ENCODE measurements at places on chromosomes 1 and 21.

- DNase-seq: no peak
Measured at GRCh38 chr1:1264868-1265272, 8.8 kb downstream of the UBE2J2 start.

- DNase-seq: no peak
Measured at GRCh38 chr1:8312235-8313218, 5.4 kb upstream of the SLC45A1 start.

GRCh38 chr1:204758601-204759000 is 73.1 kb upstream of the LRRN2 start:
- DNase-seq: no peak

DNA sequence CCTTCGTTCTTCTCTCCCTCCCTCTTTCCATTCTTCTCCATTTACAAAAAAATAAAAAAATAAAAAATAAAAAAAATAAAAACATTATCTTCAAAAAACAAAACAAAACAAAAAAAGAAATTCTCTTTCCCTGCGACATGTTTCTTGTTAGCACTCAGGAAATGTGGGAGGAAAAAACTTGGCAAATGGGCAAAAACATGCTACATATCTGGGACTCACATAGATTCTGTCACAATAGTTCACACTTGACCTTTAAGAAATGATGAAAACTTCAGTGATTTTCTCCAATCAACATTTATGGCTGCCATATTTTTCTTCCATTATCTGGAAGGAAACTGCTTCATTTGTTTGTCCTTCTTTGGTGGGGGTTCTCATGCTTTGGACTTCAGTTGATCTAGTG is 109.3 kb downstream of the PRKAB2 start:
- no peak for DNase-seq

DNA sequence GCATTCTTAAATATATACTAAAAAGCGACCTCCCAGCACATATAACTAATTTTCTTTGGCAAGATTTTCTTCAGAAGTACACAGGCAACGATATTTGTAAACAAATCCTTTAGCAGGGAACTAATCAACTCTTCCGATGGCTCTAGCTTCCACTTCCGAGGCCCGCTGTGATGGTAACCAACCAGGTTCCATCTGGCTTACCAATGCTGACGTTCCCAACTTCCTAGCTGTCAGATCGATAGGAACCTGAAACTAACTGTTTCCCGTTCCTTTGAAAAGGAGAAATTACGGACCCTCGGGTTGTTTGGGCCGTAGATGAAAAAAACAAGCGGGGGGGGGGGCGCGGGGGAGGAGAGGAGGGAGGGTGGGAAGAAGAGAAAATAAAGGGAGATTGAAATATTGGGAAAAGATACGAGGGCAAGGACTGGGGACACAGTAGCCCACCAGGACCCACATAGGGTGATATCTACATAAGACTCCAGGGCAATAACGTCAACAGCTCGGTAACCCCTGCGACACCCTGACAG is 513 bp downstream of the GTF2B start:
- DNase-seq: peak; percentile 30

- DNase-seq: no peak
Measured at GRCh38 chr1:22932803-22933470, 39.7 kb downstream of the LACTBL1 start.

GRCh38 chr1:201114245-201115131 is 2.3 kb upstream of the CACNA1S start:
- DNase-seq: peak; percentile 97

- no peak for DNase-seq
Measured at GRCh38 chr1:165843304-165843703, 15.9 kb downstream of the UCK2 start.

- peak; percentile 55 for DNase-seq
Measured at GRCh38 chr1:205791568-205792180, 16.4 kb upstream of the RAB29 start.

- no peak for DNase-seq
Measured at GRCh38 chr21:25878344-25878743, 143.6 kb downstream of the GABPA start.

GRCh38 chr1:196372896-196373536 is 235.2 kb downstream of the KCNT2 start:
- peak; percentile 54 for DNase-seq

DNA sequence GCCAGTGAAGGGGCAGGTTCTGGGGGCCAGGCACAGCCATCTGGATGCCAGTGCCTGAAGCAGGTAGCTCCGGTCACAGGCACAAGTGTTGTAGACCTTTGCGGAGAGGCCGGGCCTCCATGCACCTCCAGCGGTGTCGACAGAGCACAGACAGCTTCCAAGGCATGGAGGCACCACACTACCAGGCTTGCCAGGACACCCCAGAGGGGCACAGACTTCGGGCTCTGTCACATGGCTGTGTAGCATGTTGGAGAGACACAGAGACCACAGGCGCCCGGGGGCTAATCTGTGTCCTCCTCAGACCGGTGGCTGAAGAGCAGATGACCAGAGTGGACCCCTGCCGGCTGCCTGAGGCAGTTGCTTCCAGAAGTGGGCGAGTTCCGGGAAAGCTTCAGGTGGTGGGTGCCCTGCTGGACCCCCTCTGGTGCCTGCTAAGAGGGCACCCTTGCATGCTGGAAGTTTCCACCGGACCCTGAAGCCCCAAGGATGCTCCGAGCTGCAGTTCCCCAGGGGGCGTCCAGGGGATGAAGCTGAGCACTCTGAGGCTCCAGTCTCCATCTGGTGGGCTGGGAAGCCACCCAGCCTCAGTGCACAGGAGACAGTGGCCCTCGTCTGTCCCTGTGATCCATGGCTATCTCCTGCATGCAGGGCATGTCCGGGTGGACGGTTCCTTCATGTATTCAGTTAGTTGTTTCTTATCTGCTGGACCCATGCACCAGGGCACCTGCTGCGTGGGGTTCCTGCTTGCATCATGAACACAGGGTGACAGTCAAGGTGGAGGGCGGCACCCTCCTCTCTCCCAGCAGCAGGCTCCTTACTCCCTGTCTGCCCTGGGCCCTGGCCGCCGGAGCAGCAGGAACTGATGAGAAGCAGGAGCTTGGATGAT is 82.4 kb downstream of the OBSCN start:
- DNase-seq: no peak

DNA sequence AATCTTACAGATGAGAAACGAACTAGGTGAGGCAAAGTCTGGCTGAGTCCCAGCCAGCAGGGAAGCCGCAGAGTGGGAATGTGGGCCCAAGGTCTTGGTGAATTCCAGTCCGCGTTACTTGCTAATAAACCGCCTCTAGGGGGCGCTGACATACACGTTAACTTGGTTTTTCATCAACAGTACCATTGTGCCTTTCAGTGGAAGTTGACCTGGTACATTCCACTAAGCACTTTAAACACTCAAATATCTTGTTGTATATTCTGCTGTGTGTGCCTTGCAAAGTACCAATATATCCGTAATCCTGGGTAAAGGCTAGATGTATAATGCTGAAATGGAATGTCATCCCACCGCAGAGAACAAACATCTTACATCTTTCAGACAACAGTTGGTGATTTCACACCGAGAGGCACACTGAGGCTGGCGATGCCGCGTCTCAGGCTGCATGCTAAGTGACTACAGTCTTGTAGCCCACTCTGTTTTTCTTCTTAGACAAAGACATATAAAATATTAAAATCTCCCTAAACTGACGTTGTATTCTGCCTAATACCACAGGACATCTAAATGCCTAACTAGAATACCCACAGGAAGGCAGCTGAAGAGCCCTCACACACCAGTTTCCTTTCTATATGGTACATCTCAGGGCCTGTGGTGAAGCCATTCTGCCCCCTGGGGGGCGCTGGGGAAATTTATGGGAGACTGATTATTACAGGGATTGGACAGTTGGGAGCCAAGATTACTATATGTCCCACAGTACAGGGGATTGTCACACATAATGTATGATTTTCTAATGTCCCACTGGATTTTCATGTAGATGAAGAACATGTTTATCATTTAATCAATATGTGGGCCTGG is 49.2 kb upstream of the C1orf198 start:
- peak; percentile 41 for DNase-seq

GRCh38 chr1:54370287-54370989 is 35.8 kb downstream of the SSBP3 start:
- DNase-seq: peak; percentile 11

- no peak for DNase-seq
Measured at GRCh38 chr1:43552813-43553212, 22.1 kb downstream of the PTPRF start.

DNA sequence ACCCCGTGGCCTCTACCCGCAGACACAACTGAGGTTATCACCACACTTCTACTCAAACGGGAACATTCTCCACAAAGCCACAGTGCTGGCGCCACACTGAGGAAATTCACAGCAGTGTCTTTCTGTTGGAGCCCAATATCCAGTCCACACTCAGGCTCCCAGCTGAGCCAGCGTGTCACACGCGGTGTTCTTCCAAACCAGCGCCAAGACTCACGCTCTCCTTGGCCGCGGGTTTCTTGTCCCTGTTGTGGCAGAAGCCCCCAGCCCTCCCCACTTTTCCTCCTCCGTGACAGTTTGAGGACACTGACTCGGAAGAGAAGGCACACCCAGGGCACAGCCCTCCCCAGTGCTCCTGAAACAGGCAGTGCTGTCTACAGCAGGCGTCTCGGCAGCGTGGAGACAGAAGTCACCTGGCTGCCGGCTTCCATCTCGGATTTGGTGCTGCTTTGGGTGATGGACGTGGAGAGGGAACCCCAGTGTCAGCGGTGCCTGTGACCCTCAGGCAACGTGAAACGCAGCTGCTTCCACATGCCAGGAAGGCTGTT is 35.4 kb upstream of the AGPAT3 start:
- no peak for DNase-seq

DNA sequence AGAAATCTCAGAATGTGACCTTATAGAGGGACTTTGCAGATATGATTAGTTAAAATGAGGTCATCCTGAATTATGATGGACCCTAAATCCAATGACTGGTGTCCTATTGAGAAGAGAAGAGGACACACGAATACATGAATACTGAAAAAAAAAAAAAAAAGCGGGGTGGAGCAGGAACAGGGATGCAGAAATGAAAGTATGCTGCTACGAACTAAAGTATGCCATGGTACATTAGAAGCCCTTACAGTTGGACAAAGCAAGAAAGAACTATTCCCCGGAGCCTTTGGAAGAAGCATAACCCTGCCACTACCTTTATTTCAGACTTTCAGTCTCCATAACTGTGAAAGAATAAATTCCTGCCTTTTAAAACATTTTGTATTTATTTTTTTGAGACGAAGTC is 557.9 kb upstream of the NCAM2 start:
- no peak for DNase-seq

- peak; percentile 81 for DNase-seq
Measured at GRCh38 chr1:225848030-225848955, 33.9 kb downstream of the TMEM63A start.

DNA sequence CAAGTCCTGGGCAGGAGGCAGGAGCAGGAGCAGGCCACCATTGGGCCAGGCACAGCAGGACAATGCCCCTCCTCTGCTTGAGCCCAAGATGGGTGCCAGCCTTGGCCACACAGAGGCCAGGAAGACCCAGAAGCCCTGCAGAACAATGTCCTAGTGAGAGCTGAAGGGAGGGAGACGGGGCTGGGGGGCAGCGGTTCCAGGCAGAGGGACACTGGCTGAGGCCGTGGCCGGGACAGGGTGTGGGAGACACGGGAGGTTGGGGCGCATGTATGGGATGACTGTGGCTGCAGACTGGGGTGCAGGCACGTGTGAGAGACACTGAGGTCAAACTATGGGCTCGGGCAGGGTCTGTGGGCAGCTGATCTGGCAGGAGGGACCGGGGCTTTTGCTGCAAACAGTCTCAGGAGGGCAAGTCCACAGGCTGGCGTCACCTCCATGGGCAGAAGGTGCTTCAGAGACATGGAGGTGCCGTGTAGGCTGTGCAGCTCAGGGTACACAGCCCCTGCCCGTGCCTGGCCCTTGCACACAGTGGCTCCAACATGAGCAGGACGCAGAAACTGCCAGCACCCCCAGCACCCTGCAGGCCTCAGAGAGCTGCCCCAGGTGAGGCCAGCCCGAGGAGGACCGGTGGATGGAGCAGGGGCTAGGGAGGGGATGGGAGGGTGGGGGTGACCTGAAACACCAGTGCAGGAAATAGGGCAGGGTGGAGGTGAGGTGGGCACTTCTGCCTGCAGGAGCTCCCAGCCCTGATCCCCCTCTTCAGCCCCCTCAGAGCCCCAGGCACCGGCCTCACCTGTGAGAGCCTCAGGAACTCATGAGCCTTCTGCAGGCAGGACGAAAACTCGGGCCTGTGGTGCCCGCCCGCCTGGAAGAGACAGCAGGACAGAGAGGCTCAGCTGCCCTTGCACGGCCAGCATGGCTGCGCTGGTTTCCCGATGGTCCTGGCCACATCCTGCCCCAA is 19.5 kb downstream of the LSS start:
- DNase-seq: no peak
